NB4 (cell line): ENCODE measurements at places on chromosomes 13 and 19.

DNA sequence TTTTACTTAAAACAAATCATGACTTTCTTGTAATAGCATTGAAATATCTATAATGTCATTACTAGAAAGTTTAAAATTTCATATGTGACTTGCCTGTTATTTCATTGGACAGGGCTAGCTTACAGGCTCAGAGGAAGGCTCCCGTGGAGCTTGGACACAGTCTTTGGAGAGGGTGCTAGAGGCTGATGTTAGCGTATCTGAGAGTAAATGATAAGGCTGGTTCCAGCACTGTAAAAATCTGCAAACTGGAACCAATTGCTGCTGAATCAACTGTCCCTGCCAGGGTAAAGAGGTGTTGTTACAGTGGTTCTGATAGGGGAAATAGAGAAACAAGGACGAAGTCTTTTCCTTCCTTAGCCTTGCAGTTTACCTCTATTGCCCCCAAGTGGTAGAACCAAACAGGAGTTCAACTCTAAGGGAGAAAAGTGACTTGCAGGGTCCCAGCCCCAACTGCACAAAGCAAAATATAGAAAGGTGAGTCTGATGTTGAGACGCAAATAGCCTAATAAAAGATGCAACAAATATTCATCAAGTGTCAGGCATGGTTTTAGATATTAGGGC lies 901.7 kb downstream of the DIAPH3 start:
- peak; percentile 46 for DNase-seq

DNA sequence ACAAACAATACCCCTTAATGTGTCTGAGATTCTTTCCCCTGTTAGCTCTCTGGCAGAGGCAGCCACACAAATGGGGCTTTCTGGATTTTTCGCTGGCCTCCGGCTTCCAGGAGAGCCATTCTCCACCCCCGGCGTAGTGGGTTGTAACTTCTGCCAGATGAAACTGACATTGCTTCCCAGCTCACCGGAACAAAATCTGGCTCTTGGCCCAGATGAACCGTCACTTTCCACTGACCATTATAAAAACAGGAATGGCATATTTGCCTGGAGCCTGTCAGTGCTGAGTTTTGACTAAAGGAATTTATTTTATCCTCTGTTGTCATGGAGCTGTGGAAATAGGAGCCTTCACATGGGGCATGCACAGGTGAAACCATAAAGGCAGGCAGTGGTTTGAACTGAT lies 120.6 kb upstream of the GPR12 start:
- no peak for DNase-seq

DNA sequence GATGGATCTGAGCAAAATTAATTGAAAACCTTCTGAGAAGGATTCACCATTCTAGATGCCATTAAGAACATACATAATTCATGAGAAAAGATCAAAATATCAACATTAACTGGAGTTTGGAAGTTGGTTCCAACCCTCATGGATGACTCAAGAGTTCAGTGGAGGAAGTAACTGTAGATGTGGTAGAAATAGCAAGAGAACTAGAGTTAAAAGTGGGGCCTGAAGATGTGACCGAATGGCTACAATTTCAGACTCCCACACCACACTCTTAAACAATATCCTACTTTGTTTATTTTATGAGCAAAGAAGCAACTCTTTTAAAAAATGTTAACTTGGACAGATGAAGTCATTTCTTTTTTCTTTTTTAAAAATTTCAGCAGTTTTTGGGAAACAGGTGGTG lies 354.3 kb downstream of the KLF12 start:
- DNase-seq: no peak

GRCh38 chr19:51473009-51473707 lies 5.2 kb upstream of the CEACAM18 start:
- peak; percentile 83 for DNase-seq

- no peak for DNase-seq
Measured at GRCh38 chr13:113110048-113110851, 4.7 kb downstream of the F7 start.

GRCh38 chr13:33152389-33152788 lies 133.2 kb downstream of the STARD13 start:
- no peak for DNase-seq

GRCh38 chr13:68047889-68048288 lies 817.8 kb upstream of the PCDH9 start:
- no peak for DNase-seq

- no peak for DNase-seq
Measured at GRCh38 chr19:40686882-40687524, 3.4 kb downstream of the NUMBL start.

- DNase-seq: no peak
Measured at GRCh38 chr19:50432221-50433028, at the start of gene MYBPC2. Gene MYBPC2, plus strand, starts transcription at chr19:50432892. Its CDS starts 62 bp downstream, at chr19:50432954.

DNA sequence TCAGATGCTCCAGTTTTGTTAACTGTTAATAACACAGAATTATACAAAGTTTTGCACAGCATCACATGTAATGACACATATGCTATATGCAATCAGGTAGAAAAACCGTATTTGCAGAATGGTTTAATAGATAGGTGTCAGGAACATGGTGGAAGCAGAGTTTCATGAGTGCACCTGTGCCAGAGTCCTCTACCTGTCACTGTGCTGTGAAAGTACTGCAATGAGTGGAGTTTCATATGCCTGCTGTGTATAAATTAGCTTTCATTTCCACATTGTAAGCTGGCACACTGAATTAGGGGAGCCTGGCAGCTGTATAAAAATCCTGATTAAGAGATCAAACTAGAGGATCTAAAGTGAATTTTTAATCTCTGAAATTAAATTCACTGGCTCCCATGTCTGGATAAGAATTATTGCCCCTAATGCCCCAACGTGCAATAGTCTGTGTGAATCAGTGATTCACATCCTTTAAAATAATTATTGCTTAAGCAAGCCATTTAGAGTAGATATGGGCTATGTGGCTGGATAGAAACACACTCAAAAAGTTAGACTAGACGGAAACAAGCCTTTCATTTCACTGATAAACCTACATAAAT lies 8.5 kb upstream of the EEF1AKMT1 start:
- DNase-seq: no peak

DNA sequence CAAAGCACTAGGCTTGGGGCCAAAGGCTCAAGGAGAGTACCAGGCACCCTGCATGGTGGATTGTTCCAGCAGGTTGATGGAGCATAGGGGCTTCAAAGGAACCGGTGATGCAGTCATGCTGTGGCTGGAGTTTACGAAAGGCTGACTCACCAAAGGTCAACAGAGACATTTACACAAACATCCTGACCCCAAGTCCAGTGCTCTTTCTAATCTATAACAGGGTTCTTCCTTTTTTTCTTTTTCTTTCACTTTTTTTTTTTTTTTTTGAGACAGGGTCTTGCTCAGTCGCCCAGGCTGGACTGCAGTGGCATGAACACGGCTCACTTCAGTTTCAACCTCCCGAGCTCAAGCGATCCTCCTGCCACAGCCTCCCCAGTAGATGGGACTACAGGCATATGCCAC lies 35.6 kb upstream of the TPTE2 start:
- DNase-seq: peak; percentile 71

DNA sequence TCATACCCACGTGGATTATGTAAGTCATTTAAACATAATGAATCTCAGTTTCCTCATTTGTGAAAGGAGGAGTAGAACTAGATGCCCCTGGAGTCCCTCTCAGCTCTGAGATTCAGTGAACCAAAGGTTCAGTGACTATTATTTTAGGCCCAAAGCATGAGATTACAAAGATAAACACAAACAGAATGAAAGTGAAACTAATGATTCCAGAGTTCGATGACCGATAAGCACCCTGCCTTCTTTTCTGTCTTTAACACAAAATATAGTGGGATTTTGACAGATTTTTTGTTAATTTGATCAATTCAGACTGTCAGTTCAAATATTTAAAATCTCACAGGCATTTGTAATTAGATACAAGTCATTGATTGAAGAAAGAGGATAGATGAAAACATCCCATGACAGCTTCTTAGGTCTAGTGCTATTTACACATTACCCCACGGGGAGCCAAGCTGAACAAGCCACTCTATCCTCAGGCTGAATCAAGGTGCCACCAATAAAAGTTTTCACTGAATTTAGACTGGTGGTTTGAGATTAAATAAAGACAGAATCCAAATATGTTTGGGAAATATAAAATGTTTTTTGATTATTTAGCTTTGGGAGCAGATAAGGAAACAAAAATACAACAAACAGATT lies 64.6 kb upstream of the RAP2A start:
- DNase-seq: no peak

GRCh38 chr13:108835083-108835482 lies 205.7 kb downstream of the MYO16 start:
- no peak for DNase-seq

DNA sequence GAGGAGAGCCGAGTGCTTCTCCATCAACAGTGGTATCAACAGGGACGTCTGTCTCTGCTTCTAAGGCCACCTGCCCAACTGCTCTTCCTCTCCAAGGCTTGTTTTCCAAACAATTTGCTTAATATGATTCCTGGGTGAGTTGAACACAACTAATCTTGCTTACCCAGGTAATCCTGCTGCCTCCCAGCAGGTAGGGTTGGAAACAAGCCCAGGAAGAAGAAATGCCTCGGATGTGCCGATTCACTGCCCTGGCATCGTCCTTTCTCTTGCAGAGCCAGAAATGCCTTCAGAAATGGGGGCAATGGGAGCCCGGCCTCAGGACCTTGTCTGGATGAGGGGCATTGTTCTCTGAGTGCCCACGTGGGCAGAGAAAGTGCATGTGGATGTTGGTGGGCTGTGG lies 51.9 kb upstream of the C1QTNF9B start:
- no peak for DNase-seq

DNA sequence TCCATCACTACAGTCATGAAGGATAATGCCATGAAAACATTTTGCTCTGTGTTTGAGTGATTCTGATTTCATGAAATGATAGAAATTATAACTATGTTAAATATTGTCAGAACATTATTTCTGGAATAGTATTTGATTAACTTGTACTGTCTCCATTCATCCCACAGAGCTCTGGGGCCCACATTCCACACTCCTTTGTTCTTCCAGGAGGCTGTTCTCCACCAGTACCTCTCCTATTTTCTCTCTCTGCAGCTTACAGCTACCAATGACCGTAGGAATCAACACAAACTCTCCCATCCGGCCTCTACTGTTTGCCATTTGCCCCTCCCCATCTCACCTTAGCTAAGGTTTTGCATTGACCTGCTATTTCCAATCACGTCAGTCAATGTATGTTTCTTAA lies 240.9 kb downstream of the LMO7 start:
- DNase-seq: no peak

GRCh38 chr13:104648291-104648690 lies 1582.1 kb upstream of the SLC10A2 start:
- DNase-seq: no peak

- no peak for DNase-seq
Measured at GRCh38 chr13:40578055-40578454, 88.4 kb downstream of the FOXO1 start.

DNA sequence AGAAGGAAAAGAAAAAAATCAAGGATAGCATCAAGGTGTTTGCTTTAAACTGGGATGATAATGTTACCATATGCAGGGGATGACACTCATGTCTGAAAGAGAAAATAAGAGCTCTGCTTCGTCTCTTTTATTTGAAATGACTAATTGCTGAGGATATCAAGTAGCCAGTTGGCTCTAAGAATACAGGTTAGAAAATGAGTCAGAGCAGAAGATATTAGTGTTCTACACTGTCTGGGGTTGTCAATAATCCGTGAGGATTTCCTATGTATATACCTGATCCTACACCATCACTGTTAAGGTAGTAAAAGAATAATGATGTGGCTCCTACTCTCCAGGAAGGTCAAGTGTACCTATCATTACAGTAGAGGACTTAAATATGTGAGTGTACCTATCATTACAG lies 562.5 kb downstream of the GPC6 start:
- DNase-seq: no peak

DNA sequence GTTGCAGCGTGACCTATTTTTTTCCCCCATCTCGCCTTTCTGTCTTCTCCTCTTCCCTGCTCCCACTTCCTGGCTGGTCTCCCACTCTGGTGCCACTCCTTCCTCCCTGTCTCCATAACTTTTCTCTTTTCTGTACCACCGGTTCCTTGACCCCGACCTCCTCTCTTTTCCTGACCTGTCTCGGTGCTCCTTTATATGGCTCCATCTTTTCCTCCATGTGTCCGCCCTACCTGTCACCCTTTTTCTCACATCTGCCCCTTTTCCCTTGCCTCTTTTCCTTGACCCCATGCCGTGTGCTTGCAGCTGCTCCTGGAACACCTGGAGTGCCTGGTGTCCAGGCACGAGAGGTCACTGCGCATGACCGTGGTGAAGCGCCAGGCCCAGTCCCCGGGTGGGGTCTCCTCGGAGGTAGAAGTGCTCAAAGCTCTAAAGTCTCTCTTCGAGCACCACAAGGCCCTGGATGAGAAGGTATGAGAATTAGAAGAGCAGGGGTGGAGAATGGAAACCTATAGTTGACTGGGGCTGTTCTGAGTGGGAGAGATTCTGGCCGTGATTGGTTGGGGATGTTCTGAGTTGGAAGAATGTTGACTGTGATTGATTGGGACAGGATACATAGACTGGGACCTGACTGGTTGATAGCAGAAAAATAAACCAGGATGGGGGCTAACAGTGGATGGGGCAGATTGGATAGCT lies 9.3 kb downstream of the PPFIA3 start:
- no peak for DNase-seq

DNA sequence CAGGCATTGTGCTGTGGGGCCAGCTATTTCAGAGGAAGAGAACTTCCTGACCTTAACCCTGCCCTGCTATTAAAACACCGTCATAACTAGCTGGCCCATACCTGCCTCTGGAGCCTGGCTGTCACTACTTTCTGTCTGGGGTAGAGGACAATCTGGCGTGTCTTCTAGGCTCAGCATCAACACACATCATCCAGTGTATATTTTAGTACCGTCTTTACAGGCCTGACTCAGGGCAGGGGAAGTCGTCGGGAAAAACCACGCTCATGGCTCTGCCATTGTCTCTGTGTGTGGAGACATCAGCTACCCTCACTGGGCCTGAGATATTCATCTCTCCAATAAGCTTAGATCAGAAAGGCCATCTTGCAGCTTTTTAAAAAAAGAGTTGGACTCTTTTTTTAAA lies 151.1 kb downstream of the KATNAL1 start:
- no peak for DNase-seq

GRCh38 chr19:34269968-34270621 lies 15.7 kb downstream of the GARRE1 start:
- peak; percentile 47 for DNase-seq

GRCh38 chr13:75468098-75468497 lies 13.9 kb downstream of the TBC1D4 start:
- no peak for DNase-seq

- DNase-seq: no peak
Measured at GRCh38 chr19:15612342-15612741, 2.7 kb upstream of the CYP4F8 start.

- no peak for DNase-seq
Measured at GRCh38 chr13:28792992-28793391, 27.1 kb upstream of the MTUS2 start.

DNA sequence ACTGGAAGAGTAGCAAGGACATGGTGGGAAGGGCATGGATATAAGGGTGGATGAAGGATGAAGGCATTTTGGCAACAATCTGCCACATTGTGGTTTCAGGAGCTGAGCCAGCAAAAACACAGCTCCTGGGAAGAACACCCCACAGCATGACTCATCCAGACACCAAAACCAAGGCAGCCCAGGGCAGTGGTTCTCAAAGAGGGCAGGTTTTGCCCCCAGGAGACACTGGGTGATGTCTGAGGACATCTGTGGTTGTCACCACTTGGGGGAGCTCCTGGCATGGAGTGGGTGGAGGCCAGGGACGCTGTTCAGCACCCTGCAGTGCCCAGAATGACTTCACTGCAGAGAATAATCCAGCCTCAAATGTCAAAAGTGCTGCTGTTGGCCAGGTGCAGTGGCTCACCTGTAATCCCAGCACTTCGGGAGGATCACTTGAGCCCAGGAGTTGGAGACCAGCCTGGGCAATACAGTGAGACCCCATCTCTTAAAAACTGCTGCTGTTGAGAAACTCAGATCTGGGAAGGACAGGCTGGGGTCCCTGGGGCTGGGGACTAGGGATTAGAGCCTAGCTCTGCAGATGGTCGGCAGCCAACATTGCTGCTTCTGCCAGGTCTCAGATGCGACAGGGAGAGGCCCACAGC lies 16.1 kb downstream of the ZFR2 start:
- DNase-seq: peak; percentile 76
